GDM1 (cell line): ENCODE measurements at places on chromosomes 11 and 22.
A peak's percentile ranks its signal among the peaks of the same experiment; 100 is the strongest.

- no peak for DNase-seq
Observed at GRCh38 chr22:32909581-32910428, 108.3 kb downstream of the TIMP3 start.

- no peak for DNase-seq
Observed at GRCh38 chr22:23251445-23252093, 71.3 kb downstream of the BCR start.

GRCh38 chr22:38397189-38398085 is 57.6 kb downstream of the KCNJ4 start:
- DNase-seq, result peak; percentile 36

DNA sequence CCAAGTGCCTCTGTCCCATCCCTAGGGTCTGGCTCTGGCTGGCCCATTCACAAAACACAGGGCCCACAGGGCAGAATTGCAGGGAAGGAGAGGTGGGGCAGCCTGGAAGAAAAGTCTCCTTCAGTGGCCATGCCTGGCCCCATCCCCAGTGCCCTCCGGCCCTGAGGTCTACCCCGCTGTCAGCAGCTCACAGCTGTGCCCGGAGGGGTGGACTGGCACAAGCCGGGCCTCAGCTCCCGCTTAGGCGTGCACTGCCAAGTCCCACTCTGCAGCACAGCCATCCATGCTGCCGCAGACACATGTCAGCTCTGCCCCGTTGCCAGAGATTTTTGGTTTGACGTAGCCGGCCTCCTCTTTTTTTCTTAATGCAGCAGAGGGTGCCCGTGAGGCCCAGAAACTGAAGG is 3.9 kb upstream of the SCN2B start:
- no peak for DNase-seq

DNA sequence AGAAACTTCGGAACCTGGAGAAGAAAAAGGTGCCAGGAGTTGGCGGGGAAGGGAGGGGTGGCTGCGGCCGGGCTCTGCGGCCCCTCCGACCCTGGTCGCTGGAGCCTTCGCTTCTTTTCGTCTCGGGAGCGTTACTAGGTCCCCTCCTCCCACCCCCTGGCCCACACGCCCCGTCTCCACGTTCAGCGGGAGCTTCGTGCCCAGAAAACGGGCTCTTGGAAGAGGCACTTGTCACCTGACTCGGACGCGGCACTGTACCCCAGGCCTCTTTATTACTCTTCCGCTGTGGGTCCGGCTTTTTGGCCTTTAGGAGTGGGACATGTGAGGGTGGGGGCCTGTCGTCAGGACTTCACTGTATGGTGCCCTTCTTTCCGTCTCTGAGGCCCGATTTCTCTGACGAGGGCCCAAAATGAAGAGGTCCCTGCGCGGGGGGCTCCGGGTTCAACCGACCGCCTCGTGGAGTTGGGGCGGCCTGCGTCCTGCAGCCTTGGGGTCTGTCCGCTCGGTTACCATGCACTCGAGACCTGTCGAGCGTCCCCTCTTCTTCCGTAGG is 1.2 kb downstream of the CAPRIN1 start:
- no peak for DNase-seq

GRCh38 chr11:2483426-2483825 is 38.6 kb downstream of the KCNQ1 start:
- no peak for DNase-seq

- DNase-seq, result no peak
Observed at GRCh38 chr22:45995405-45996101, 18.6 kb upstream of the WNT7B start.

DNA sequence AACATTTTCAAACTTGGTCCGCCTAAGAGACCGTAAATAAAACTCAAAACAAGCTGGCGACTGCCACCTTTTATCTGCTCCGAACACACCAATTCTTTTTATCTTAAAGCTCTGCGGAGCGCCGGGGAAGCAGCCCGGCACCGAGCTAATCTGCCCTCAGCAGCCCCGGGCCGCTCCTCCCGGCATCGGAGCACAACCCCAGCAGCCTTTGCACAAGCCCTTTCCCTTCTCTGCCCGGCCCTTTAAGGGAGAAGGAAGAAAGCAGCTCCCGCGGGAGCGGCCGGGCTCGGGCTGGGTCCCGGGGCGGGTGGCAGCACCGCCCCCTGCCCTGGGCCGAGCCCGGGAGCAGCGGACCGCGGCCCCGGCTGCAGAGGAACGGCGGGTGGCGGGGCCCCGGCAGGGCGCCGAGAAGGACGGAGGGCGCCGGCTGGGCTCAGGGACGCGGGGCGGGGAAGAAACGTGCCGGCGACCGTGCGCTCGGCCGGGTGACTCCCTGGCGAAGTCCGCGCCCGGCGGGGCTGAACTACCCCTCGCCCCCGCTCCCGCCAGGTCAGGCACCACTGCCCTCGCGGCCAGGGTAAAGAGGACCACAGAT is 133.6 kb upstream of the C11orf58 start:
- DNase-seq, result no peak

DNA sequence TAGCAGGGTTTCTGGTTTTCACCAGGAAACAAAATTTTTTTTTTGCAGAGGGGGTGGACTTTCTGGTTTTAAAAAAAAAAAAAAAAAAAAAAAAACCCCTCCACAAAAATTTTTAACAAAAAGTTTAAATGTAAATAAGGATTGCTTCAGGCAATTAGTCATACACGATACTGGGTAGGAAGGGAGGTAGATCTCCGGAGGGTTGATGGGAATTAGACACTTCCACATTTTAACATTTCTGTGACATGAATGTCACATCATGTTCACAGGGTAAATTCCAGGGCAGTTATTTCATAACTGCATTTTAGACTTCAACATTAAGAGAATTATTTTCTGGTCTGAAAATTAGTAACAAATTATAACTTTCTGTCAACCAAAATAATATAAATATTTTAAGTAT is 15.9 kb downstream of the NUP98 start:
- DNase-seq, result no peak

DNA sequence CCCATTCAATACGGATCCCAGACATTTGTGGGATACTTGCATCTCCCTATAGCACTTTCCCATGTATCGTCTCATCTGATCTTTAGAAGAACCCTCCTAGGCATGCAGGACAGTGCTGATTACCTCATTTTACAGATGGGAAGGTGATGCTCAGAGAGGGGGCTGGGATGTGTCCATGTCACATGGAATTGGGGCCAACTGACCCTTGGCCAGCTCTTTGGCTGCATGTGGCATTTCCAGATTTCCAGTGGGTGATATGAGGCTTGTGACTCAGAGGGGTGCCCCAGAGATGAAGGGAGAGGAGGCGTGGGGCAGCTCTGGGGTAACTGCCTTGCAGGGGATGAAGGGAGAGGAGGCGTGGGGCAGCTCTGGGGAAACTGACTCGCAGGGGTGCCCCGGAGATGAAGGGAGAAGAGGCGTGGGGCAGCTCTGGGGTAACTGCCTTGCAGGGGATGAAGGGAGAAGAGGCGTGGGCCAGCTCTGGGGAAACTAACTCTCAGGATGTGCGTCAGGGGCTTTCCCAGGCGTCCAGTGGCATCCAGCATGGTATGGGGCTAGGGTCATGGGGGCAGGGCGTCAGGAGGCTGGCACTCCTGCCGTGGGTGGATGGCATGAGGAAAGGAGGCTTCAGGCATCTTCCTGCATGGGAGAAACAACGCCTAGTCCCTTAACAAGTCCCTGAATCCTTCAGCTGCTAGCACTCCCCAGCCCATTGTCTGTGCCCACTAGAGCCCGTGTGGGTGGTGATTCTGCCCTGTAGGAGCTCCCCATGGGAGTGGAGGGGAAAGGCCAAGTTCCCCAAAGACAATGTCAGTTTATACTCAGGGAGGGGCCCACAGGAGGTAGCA is 11.9 kb upstream of the CERK start:
- no peak for DNase-seq

- no peak for DNase-seq
Observed at GRCh38 chr11:4049006-4049405, 45.6 kb upstream of the RRM1 start.

DNA sequence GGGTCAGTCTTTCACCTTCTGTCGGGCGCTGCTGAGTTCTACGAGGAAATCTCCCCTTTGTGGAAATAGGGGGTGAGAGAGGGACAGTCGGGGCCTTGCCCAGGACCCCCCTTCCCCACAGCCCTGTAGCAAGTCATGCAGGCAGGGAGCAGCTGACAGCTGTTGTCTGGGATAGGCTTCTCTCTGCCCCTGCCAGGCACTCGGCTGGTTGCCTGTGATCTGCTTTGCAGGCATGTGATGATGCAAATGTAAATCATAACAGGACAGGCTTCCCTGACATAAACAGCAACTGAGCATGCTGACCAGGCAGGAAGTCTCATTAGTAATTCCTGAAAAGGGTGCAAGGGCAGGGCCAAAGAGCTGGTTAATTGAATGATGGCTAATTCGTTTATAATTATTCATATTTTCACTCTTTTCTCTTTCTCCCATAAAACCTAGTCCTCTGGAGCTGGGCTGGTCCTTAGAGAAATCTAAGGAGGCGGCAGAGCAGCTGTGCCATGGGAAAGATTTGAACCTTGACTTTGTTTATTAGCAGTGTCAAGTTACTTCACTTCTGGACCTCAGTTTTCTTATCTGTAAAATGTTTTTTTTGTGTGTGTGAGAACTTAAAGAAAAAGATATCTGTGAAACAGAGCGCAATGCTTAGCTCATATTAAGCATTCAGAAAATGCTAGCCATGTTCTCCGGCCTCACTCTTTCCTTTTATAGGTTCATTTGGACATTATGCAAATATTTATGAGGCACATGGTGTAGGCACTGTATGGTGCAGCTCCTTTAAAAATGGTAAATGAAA is 129.7 kb downstream of the LDLRAD3 start:
- no peak for DNase-seq

GRCh38 chr11:45659031-45659817 is 6.2 kb downstream of the CHST1 start:
- DNase-seq, result no peak

DNA sequence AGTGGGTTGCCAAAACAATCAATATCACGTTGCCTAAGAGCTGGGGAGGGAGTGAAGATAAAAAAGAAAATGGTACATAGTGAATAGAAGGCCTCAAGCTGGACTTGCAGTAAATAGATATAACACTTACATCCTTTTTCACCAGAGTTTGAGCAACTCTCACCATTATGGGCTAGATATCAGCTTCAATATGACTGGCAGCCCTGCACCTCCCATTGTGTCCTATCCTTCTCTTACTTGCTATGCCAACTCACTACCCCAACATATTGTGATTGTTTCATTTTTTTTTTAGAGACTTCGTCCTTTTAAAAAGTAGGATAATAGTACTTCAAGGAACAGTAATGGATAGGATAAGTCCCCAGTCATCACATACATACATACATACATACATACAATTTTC is 7.4 kb downstream of the HBG1 start:
- DNase-seq, result no peak

DNA sequence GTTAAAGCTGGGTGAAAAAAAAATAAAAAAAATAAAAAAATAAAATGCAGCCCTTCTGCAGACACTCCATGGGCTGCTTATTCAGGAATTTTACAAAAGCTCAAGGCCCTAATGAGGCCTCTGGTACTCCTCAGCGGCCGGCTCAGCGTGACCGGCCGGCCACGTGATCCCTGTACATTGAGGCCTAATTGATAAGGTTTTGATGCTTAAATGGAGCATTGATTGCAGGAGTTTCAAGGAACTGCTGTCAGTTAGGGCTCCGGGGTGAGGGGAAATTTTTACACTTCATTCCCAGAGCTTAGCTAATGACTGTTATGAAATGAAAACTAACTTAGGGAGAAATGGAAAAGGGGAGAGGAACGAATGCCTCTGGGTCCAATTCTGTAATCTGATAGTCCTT is 368.8 kb upstream of the KIRREL3 start:
- DNase-seq, result no peak

DNA sequence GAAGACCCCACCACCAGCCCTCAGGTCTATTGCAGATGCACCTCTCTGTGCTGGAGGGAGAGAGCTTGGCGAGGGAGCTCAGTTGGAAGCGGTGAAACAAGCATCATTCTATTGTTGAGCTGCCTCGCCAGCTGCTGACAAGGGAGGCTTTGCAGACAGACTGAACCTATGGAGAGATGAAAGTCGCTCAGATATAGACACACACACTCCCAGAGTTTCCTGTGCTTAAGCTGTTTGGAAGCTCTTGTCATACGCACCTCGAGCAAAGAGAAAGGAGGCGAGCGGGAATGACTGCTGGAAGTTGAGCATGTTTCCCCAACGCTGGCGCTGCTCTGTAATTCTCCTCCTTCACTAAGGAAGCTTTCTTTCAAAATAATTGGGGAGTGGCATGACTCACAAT is 126.1 kb downstream of the TRIM29 start:
- DNase-seq, result no peak

DNA sequence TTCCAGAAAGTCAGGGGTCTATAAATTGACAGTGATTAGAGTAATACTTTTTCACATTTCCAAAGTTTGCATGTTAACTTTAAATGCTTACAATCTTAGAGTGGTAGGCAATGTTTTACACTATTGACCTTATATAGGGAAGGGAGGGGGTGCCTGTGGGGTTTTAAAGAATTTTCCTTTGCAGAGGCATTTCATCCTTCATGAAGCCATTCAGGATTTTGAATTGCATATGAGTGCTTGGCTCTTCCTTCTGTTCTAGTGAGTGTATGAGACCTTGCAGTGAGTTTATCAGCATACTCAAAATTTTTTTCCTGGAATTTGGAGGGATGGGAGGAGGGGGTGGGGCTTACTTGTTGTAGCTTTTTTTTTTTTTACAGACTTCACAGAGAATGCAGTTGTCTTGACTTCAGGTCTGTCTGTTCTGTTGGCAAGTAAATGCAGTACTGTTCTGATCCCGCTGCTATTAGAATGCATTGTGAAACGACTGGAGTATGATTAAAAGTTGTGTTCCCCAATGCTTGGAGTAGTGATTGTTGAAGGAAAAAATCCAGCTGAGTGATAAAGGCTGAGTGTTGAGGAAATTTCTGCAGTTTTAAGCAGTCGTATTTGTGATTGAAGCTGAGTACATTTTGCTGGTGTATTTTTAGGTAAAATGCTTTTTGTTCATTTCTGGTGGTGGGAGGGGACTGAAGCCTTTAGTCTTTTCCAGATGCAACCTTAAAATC is 5.3 kb downstream of the MALAT1 start:
- DNase-seq, result no peak

GRCh38 chr11:102361086-102362031 is 14.3 kb downstream of the BIRC2 start:
- DNase-seq, result no peak

DNA sequence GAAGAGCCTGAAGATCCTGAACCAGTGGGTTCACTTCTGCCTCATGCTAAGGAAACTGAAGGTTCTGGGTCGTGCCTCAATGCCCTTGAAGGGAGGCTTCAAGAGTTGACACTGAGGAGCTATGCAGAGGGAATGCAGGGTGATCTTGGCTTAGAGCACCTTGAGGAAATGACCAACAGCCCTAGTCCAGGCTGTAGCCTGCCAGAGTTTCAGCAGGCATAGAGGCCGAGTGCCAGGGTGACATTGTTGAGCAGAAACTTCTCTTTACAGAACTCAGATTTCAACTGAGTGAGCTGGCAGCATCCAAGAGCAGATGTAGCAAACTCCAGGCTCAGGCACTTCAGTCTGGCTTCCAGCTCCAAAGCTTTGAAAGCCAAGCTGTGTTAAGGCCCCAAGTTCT is 23.1 kb upstream of the CAPRIN1 start:
- DNase-seq, result no peak

DNA sequence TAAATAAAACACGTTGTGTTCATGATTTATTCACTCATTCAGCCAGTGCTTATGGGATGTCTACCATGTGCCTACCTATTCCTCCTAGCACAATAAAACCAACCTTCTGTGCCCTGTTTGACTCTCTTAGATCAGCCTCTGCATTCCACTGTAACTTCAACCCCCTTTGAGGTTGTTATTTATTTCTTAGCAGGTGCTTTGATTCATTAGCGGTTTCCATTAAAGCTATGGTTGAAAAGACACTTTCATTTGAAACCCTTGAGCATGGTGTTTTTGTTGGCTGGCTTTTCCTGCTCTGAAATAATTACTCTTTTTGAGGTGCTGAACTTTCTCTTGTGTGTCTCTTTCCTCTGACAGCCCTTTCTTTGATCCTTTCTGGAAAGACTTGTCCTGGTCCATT is 570.6 kb upstream of the LARGE1 start:
- DNase-seq, result no peak
